ENCODE measurements at places on chromosomes 2 and 18. TPM values are rescaled to one million over a fixed set of nuclear protein-coding genes. Genes with fewer than 3 reads are reported as not detected.

DNA sequence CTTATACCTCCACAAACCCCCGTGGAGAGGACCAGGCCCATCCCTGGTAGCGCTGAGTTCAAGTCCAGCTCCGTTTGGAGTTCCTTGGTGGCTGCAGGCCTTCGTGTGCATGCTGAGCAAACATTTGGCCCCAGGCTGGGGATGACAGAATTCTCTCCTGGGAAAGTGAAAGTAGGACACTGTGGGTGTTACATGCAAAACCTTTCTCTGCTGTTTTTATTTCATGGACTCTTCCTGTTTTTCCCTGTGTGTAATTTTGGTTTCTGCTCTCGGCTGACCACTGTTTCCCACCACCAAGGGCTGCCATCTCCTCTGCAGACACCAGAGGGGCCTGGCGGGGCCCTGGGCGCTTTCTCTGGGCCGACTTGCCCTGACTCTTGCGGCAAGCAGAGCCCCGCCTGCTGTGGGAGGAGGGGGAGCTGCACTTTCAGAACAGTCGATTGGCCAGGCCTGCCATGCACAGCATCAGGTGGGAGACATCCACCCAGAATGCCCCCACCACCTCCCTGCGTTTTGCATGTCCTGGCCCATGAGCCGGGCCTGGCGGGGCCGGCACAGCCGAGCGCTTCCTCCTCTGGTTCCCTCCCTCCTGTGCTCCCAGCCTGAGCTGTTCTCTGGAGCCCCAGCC is 102.4 kb downstream of the CABLES1 start:
- DNase-seq: no peak

GRCh38 chr18:63040788-63041410 is 278.7 kb downstream of the BCL2 start:
- no peak for DNase-seq

PROM2 gene
- total RNA-seq: 3.8 TPM

GRCh38 chr2:19363474-19363778 is 5.0 kb upstream of the OSR1 start:
- peak; percentile 53 for DNase-seq

SLC40A1 gene
- not detected for total RNA-seq

All from H1 (cell line).